Stimulated activated CD4-positive, alpha-beta T cell treated with anti-CD3 and anti-CD28 coated beads, Interleukin-4, amount 100 ng/mL, for 48 hours (primary cell): ENCODE measurements at places on chromosomes 11 and 22.

GRCh38 chr22:25663654-25664053 lies 78.3 kb upstream of the MYO18B start:
- no peak for DNase-seq

DNA sequence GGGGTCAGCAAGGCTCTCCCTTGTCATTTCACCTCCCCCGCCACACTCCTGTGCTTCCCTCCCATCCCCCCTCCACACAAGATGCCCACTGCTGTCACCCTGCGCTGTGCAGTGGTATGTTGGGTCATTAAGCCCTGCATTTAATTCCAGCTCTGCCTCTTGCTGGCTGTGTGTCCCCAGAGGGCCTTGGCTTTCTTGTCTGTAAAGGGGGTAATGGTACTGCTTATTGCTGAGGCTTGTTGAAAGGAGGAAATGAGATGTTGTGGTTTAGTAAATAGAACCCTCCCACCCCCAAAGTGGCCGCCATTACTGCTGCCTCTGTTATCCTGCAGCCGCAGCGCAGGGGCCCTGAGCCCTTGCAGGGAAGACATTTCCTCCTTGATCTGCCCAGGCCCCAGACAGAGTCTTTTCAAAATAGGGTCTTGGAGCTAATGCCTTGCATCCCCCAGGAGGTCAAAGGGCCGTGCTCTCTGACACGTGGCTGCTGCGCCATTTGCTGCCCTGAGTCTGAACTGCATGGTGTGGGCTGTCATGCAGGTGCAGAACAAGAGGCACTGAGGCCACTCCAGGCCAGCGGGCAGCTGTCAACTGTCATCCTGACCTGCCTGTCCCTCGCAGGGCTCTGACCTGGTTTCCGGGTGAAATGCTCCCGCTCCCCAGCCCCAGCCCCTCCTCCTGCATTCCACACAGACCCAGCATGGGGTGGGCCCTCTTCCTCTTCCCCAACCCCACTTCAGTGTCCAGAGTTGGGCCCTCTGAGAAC lies 18.7 kb downstream of the PVALB start:
- DNase-seq, result no peak

DNA sequence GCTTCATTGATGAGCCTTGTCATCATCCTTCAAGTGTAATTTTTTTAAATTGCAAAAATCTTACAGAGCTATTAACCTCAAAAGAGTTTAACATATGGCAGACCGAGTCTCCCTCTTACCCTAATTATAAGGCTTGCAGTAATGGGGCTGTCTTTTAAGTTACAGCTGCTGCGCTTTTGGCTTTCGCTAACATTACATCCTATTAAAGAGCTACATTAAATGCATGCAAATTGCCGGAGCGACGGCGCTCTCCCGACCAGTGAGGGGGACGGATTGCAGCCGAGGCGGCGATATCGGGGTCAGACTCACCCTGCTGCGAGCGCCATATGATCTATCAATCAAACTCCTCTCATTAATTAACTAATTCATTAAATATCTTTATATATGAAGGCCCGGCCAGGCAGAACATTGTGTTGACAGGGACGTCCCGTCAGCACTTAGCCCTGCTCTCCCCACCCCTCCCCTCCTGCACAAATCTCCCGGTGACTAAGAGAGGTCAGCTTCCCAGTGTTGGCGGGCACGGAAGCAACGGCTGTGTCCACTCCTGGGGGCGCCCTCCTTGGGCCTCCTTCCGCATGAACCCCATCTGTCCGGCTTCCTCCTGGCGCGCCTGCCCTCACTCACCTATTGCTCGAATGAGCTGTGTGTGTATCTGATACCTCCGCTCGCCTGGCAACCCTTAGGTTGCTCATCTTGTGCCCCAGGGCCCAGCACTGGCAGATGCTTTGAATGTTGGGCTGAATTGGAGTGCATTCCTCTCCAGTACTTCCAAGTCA lies 156.0 kb upstream of the CADM1 start:
- DNase-seq, result no peak

DNA sequence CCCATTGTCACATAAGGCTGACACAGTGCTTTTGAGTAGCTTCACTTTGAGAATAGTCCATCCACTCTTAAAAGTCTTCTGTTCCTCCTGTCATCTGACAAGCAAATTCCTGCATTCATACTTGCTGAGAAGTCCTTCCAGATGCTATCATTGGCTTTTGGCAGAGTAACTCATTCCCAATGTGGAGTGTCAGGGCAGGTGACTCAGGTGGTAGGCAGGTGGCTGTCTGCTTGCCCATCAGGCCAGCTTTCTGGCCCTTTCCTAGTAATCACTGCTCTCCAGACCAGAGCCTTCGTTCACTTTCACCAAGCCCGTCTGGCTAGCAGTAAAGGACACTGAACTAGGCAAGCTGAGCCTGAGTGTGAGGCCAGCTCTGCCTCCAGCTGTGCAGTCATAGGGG lies 162.5 kb upstream of the CCDC90B start:
- no peak for DNase-seq

- no peak for DNase-seq
Observed at GRCh38 chr11:126547161-126547560, 191.7 kb downstream of the ST3GAL4 start.

- no peak for DNase-seq
Observed at GRCh38 chr11:24124876-24125275, 372.0 kb upstream of the LUZP2 start.

GRCh38 chr11:73464347-73464746 lies 88.1 kb downstream of the RELT start:
- no peak for DNase-seq

DNA sequence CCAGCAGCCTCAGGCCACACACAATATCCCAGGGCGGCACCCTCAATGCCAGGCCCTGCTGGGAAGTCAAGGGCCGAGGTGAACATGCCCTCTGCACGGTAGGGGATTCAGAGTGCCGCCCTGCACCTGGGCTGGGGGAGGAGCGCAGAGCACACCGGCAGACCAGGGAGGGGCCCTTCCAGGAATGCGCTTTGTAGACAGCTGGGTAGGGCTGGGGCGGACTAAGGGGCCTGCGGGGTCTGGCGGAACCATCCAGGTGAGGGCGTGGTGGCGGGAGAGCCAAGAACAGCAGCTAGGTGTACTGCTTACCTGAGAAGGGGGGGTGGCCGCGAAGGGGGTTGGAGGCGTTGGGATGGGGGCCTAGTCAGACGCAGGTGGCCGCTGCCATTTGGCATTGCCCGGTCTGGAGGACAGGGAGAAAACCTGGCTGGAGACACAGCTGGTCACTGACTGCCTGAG lies 26.0 kb downstream of the DUSP8 start:
- no peak for DNase-seq

DNA sequence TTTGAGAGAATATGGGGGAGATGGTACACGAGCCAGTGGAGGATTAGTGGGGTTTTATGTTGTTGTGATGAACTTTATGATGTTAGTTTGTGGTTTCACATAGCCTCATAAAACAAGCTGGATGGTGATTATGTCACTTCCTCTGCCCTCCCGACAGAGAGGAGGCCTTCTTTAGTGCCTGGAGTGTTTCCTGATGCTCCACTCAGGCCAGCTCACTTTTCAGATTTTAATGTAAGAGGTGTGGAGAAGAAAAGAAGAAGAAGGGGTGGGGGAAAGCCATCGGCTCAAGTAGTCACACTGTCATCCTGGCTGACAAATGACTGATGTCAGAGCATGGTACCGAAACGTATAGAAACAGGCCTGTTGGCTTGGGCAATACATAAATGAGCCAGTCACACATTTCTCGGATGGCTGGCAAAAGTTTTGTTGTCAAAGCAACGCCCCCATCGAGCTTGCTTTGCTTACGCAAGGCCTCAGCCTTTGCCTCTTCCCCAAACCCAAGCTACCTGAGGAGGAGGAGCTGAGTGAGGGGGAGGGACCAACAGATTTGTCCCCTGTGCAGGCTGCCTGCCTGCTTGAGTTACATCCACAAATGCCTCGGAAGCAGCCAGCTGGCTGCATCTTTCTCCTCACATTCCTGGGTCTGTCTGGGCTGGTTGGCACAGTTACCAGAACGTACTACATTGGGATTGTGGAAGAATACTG lies at the start of gene HEPHL1:
Gene HEPHL1 (plus strand): TSS at position 578 of the 705 bp plus-strand sequence. CDS start 15 bp downstream, at position 593.
- DNase-seq, result no peak

DNA sequence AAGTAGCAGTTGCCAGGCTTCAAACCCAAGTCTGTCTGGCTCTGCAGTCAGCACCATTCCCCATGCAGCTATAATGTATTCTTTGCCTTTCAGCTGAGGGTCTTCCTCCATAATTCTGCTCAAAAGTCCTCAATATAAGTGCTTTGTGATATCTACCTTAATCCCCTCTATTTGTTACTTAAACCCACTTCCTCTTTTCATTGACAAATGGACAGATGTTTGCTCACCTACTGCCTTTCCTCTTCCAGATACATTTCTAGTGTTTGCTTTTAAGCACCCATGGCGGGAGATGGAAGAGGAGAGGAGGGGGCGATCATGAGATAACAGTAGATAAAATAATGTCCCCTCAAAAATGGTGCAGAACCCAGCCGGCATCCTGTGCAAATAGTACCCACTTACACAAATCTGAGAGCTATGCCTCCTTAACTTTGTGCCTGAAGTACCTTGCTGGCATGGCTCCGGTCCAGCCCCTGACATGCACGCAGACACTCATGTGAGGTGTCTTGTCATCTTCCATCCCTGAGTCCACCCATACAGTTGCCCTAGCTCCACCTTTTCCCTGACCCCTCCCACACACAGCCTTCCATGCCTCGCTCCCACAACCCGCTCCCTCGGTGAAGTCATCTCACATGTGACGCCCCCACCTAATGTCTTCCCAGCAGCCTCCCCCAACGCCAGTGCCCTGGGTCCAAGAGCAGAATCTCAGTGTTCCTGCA lies 109.6 kb downstream of the TRIM29 start:
- no peak for DNase-seq

- DNase-seq, result no peak
Observed at GRCh38 chr22:47166446-47167016, 404.1 kb downstream of the TBC1D22A start.
